Cortex of kidney (tissue), 1 donor: ENCODE measurements at places on chromosomes 2 and 18.

DNA sequence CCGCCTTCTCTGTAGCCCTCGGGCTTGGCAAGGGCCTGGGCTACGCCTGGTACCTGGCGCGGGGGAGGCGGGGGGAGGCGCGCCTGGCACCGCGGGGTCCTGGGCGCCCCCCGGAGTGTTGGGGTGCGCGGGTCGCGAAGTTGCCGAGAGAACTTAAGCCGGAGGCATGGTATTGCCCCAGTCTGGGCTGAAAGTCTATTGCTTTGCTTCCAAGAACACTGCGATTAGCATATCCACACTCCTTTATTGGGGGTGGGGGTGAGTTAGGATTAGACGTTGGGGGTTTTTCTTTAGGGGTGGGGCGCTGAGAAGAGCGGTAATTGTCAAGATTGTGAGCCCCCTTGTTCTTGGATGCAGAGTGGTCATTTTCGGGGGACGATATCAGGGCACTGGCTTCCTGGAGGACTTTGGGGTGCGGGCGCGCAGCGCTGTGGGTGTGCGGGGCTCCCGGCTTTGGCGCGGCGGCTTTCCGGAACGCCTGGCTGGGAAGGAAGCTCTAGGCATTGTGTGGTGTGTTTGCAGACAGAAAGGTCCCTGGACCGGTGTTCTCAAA is 798 bp downstream of the TANC1 start:
- no peak for DNase-seq

GRCh38 chr2:224195925-224196571 is 157.0 kb upstream of the SERPINE2 start:
- DNase-seq = no peak

- no peak for DNase-seq
Measured at GRCh38 chr2:155485141-155485842, 786.8 kb downstream of the KCNJ3 start.

- no peak for DNase-seq
Measured at GRCh38 chr2:149040451-149040850, 2.0 kb downstream of the LYPD6B start.

GRCh38 chr2:65382776-65383357 is 49.5 kb downstream of the SPRED2 start:
- DNase-seq = no peak

- DNase-seq = no peak
Measured at GRCh38 chr2:120436460-120436739, 90.5 kb downstream of the INHBB start.
